ENCODE measurements at places on chromosomes 1 and 21. TPM values are rescaled to one million over a fixed set of nuclear protein-coding genes. Genes with fewer than 3 reads are reported as not detected.

DNA sequence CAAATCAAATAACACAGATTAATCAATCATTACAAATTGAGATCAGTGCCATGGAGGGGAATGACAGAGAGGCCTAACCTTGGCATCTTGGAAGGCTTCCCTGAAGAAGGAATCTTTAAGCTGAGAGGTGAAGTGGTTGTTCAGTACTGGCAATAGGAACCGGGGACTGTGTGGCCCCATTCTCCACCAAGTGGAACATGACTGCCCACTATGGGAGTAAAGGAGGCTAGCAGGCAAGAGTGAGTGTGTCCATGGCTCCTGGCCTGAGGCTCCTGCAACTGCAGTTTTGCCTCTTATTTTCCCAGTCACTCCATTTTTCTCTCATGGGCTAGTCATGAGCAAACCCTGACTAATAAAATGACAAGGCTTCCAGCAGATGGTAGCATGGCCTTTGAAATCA is 112.2 kb upstream of the GJB5 start:
- no peak overlapping the region for H3K27ac ChIP-seq
- no peaks in the 10 kb centered on the region for H3K36me3 ChIP-seq
- no peak for DNase-seq
- no peaks in the 10 kb centered on the region for H3K4me1 ChIP-seq

GRCh38 chr1:46062651-46063319 is 69.6 kb downstream of the PIK3R3 start:
- peak overlapping the region; percentile 39 for H3K4me3 ChIP-seq
- H3K27me3 ChIP-seq = no peaks in the 10 kb centered on the region
- no peaks in the 10 kb centered on the region for H3K36me3 ChIP-seq
- no peak for DNase-seq
- H3K27ac ChIP-seq = no peak overlapping the region

GRCh38 chr21:25214676-25215075 is 392.6 kb downstream of the MRPL39 start:
- H3K36me3 ChIP-seq = no peaks in the 10 kb centered on the region
- H3K4me1 ChIP-seq = no peaks in the 10 kb centered on the region
- H3K27ac ChIP-seq = no peak overlapping the region
- no peaks in the 10 kb centered on the region for H3K27me3 ChIP-seq
- no peak for DNase-seq

- peaks cover under 1% of the 10 kb centered on the region for H3K36me3 ChIP-seq
- H3K27ac ChIP-seq = no peak overlapping the region
- no peaks in the 10 kb centered on the region for H3K27me3 ChIP-seq
Measured at GRCh38 chr1:27122652-27123051, 32.3 kb downstream of the SLC9A1 start.

DNA sequence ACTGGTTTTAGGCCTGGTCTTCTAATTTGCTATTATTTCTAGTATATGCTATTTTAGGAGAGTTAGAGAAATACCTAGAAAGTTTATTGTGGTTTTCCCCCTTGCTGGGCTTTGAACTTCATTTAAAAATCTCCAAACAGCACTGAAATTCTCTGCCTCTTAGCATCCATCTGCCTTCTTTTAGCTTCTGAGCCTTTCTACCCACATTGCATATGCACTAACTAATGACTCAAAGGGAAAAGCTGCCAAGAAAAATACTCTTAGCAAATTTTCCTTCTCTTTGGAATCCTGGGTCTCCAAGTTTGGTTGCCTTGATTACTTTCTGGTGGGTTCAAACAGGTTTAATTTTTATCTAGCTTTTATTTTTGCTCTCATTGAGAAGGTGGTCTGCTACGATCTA is 408.4 kb upstream of the PTBP2 start:
- H3K27ac ChIP-seq = no peak overlapping the region
- no peaks in the 10 kb centered on the region for H3K4me1 ChIP-seq
- H3K27me3 ChIP-seq = no peaks in the 10 kb centered on the region
- DNase-seq = no peak
- H3K36me3 ChIP-seq = no peaks in the 10 kb centered on the region

DNA sequence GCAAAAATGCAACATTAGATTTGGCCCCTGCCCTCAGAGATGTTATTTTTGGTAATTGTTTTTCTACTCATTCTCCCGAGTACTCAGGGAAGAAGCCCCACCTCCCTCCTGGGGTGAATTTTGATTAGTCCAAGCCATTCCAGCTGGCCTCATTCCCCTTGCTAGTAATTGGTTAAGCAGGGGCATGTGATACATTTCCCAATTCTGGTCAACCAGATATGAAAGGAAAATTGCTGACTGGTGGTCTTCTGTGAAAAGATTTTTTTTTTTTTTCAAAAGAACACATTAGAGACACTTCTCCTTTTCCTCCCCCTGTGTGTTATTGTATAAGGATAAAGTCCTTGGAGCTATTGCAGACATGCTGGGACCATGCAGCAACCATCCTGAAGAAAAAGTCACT is 71.1 kb upstream of the AKT3 start:
- no peaks in the 10 kb centered on the region for H3K36me3 ChIP-seq
- H3K27me3 ChIP-seq = peaks cover 30% of the 10 kb centered on the region
- DNase-seq = no peak

DNA sequence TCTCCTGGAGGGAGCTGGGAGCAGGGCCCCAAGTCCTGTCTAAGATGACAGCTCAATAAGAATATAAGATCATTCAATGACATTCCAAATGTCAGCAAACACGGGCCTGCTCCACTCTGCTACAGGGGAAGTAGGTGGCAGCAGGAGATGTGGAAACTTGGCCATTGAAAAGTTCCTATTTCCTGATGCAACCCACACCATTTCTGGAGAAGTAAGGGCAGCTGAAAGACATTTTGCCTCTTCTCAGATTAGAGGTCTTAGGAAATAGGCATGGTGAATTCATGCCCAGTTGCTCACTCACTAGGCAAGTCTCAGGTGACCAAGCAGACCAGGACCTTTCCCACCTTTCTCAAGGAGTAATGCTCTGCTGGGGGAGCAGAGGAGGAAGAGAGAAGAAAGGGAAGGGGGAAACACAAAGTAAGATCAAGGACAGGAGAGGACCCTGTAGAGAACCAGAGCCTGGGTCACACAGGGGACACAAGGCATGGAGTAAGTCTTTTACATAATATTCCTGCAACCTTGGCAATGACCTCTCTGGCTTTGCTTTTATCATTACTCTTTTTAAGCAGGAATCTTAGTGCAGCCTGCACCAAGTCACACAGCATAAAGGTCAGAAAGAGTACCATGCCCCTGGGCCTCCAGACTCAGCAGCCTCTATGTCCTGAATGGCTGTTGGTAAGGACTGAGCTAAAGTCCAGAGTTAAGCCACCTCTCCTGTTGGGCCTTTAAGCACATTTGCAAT is 68.9 kb downstream of the DMAP1 start:
- no peak overlapping the region for H3K4me3 ChIP-seq
- no peak for DNase-seq
- no peaks in the 10 kb centered on the region for H3K27me3 ChIP-seq
- H3K4me1 ChIP-seq = no peaks in the 10 kb centered on the region
- peaks cover 35% of the 10 kb centered on the region for H3K36me3 ChIP-seq
- no peak overlapping the region for H3K27ac ChIP-seq

GRCh38 chr1:115347282-115347681 is 9.2 kb upstream of the NGF start:
- H3K4me3 ChIP-seq = no peak overlapping the region
- no peak overlapping the region for H3K27ac ChIP-seq
- H3K36me3 ChIP-seq = no peaks in the 10 kb centered on the region
- H3K27me3 ChIP-seq = no peaks in the 10 kb centered on the region

- H3K4me3 ChIP-seq = no peak overlapping the region
- H3K27me3 ChIP-seq = peaks cover 3% of the 10 kb centered on the region
- H3K36me3 ChIP-seq = no peaks in the 10 kb centered on the region
- no peak overlapping the region for H3K27ac ChIP-seq
Measured at GRCh38 chr21:17578162-17578561, 34.5 kb downstream of the BTG3 start.

DNA sequence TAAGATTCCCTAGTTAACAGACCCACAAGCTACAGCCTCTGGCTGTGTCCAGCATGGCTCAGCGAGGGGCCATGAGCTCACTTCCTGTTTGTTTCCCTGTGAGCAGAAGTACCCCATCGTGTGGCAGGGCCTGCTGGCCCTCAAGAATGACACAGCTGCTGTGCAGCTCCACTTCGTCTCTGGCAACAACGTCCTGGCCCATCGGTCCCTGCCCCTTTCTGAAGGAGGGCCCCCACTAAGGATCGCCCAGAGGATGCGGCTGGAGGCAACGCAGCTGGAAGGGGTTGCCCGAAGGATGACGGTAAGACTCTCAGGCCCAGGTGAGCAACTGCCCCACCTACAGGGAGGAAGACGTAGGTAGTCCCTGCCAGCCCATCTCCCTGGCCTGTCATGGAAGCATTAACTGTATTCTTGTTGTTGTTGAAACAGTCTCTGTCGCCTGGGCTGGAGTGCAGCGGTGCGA is 38.2 kb downstream of the ZBTB17 start:
- no peaks in the 10 kb centered on the region for H3K27me3 ChIP-seq
- DNase-seq = no peak
- no peak overlapping the region for H3K27ac ChIP-seq
- no peak overlapping the region for H3K4me3 ChIP-seq

GRCh38 chr21:15730484-15731242 is 881 bp downstream of the USP25 start:
- peak overlapping the region; percentile 97 for H3K4me3 ChIP-seq
- H3K4me1 ChIP-seq = peaks cover 48% of the 10 kb centered on the region
- peak overlapping the region; percentile 82 for H3K27ac ChIP-seq
- peak; percentile 40 for DNase-seq
- H3K36me3 ChIP-seq = no peaks in the 10 kb centered on the region

GRCh38 chr1:11147197-11147770 is 41.9 kb upstream of the ANGPTL7 start:
- DNase-seq = no peak
- no peak overlapping the region for H3K4me3 ChIP-seq
- H3K27me3 ChIP-seq = no peaks in the 10 kb centered on the region
- H3K36me3 ChIP-seq = peaks cover 80% of the 10 kb centered on the region
- H3K27ac ChIP-seq = no peak overlapping the region

DNA sequence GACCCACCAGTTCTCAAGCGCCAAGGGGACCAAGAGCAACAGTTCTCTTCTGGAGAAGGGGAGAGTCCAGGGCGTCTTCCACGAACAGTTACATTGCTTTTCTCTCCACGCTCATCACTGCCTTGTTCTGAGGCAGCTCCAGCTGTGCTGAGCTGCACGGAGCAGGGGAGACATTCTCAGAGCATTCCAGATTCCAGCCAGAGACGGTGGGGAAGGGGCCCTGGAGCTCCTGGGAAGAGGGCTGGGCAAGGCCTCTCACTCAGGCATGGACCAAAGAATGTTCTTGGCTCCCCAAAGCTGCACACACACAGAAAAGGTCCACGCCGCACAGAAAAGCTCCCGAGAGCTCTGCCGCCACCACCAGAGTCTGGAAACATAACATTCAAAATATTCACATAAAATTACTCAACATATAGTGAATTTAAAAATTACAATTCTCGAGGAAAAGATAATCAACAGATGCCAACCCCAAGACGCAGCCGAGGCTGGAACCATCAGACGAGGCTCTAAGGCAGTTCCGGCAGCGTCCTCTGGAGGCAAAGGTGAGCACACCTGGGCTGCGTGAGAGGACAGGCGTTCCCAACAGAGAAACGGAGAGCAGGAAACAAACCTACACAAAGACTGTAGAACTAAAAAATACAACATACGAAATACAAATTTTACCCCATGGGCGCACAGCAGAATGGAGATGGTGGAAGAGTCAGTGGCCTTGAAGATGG is 40.5 kb downstream of the UBE2G2 start:
- H3K27me3 ChIP-seq = no peaks in the 10 kb centered on the region
- H3K27ac ChIP-seq = no peak overlapping the region
- peaks cover 13% of the 10 kb centered on the region for H3K4me1 ChIP-seq
- H3K4me3 ChIP-seq = no peak overlapping the region

GRCh38 chr1:3397311-3397710 is 57.2 kb upstream of the ARHGEF16 start:
- H3K4me3 ChIP-seq = no peak overlapping the region
- H3K27ac ChIP-seq = no peak overlapping the region
- peaks cover 2% of the 10 kb centered on the region for H3K4me1 ChIP-seq
- no peaks in the 10 kb centered on the region for H3K36me3 ChIP-seq
- DNase-seq = no peak

DNA sequence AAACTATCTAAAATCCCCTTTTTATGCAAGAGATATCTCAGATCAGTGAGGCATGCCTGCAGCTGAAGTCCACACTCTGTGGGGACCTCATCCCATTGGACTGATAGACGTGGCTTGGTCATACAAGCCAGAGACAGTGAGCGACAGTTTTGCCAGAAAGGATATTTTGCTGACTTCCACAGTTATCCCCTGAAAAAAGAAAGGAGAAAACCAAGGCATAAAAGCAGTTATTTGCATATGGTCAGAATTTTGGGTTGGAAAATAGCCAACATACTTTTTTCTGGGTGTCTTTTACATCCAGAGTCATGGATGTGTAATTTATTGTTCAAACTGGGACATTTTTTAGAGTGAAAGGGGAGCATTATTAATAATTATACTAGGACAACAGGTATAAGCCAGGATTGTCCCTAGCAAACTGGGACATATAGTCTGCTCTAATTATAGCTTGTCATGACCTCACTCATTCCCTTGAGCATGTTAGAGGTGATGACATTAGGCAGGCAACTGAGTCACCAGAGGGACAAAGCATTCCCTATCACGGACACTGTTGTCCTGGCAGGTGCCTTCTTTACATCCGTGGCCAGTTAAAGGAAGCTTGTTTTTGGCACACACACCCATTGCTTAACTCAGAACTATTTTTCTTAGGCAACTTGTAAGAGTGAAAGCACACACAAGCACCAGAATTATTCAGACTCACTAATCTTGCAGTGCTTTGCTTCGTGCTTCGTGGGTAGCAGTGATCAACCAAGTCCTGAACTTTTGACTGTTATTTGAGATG is 65.5 kb downstream of the PRRX1 start:
- no peak overlapping the region for H3K4me3 ChIP-seq
- H3K27me3 ChIP-seq = no peaks in the 10 kb centered on the region
- no peaks in the 10 kb centered on the region for H3K4me1 ChIP-seq
- DNase-seq = no peak
- no peak overlapping the region for H3K27ac ChIP-seq
- no peaks in the 10 kb centered on the region for H3K36me3 ChIP-seq

Gene MAP3K6
- 4.5 TPM for total RNA-seq

Gene MCOLN3
- total RNA-seq = not detected

Gene TDRD5
- total RNA-seq = not detected

Gene LY9
- total RNA-seq = 105 TPM

Gene LCK
- 388 TPM for total RNA-seq

Gene C1orf167
- total RNA-seq = not detected

Gene OR2L5
- not detected for total RNA-seq

Gene GBP5
- 425 TPM for total RNA-seq

Gene SAMSN1
- total RNA-seq = 112 TPM

Gene NTMT2
- not detected for total RNA-seq
